Stimulated activated CD8-positive, alpha-beta memory T cell treated with anti-CD3 and anti-CD28 coated beads, Interleukin-15, amount 100 ng/mL, for 4 hours (primary cell): ENCODE measurements at places on chromosomes 12 and 14.

- DNase-seq = no peak
Measured at GRCh38 chr12:131511803-131512561, 198.9 kb upstream of the SFSWAP start.

GRCh38 chr12:124560146-124560890 is 7.1 kb downstream of the NCOR2 start:
- DNase-seq = no peak

DNA sequence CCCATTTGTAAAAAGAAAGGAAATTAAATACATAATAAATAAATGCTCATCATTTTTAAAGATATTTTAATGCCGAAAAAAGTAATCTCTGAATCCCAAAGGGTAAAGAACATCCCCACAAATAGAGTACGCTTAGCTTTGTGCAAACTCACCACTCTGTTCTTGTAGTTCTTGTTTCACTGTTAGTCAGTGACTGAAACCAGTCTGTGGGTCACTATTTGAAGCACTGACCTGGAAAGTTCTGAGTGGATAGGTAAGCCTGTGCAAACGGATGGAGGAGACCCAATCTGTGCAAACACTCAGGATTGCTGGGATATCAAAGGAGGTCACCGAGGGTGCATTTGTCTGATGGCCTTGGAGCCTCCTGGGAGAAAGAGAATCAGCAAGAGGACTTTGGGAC is 68.1 kb upstream of the TSPAN11 start:
- no peak for DNase-seq

DNA sequence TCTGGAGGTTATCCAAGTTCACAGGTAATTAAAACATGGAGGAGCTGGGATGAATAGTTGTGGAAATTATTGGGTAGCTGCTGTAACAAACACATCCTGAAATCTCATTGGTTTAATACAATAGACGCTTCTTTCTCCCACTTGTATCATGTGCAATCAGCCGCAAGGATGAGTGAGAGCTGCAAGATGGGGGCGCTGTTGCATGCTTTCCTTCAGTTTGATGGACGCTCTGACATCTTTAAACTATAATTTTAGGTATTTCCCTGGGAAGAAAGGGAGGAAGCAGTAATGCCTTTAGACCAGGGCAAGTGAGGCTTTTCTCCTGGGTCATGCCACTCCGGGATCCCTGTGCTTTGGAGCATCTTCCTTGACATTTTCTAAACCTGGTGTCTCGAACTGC is 178.7 kb downstream of the PAWR start:
- no peak for DNase-seq

DNA sequence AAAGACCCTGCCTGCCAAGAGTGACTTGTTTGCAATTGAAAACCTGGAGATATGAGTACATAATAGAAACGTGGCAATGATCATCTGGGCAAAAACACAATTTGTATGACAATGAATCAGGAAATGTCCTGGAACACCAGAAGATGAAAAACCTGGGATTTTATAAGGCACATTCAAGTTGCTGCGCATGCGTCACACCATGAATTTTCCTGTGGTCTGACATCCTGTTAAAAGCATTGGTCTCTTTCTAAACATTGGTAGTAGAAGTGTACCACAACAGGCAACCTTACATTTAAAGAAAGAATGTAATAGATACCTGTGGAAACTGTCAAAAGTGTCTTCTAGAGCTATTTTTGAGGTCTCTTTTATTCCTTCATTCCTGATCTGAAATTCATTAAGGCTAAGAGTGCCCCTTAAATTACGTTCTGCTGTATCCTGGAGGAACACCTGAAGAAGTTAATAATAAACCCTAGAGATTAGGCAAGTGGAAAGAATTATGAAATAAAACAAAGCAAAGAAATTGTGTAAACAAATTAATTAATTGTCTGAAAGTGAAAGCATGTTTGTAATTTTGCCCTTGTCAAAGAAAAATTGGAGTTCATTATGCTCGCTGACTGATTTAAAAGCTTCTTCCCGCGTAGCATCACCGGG is 676.5 kb downstream of the DIO2 start:
- DNase-seq = no peak

- DNase-seq = no peak
Measured at GRCh38 chr14:86221000-86221399, 691.1 kb downstream of the FLRT2 start.

DNA sequence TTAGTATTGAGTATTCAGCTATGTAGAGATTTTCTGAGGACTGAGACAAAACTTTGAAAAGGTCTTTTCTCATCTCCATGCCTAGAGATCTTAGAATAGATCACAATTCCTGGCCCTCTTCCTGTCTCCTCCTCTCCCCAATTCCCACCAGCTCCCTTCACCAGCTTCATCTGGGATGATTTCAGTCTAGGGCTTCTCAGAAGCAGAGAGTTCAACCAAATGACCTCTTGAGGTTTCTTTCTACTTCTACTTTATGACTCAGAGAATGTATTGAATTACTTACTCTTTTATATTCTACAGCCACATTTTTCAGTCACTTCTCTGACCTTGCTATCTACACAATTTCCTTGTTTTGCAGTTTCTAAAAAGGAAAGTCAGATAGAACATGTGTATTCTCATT is 19.4 kb upstream of the SNX6 start:
- DNase-seq = no peak

DNA sequence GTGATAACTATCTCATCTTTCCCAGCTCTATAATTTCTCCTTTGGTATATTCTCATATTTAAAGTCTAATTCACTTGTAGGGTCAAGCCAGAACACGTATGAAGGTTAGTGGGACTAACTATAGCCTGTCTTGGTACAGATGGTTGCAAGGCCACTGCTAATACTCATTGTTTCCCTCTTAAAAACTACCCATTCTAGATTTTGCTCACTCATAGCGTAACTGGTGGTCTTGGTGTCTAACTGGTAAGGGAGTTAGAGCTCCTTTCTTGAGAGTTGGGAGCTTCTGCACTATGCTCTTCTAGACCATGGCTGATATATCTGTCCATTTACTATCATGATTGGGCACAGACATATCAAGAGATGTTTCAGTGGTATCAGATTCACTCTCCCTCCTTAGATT is 8.8 kb downstream of the MGP start:
- no peak for DNase-seq

DNA sequence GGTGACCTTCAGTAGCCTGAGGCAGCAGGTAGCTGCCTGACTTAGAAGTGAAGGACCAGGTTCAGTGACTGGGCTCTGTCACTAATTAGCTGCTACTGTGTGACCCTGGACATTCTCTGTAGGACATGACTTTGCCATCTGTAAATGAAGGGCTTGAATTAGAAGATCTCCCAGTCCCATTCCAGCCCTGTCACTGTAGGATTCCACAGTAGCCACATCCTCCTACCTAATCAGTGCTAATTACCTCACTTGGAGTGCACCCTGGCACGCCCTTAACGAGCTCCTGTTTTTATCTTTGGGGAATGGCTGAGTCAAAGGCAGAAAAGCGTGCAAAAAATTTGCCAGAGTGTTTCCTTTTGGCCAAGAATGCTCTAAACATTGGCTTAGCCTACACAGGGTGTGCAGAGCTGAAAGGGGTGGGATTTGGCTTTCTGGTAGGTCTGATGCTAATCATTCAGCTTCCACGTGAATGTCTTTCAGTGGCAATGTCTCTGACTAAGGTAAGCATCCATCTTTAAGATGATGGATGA is 6.8 kb downstream of the NTF3 start:
- no peak for DNase-seq

GRCh38 chr12:131912518-131913274 is 16.4 kb upstream of the PUS1 start:
- no peak for DNase-seq

GRCh38 chr14:103867523-103867953 is 20.2 kb upstream of the PPP1R13B start:
- no peak for DNase-seq

GRCh38 chr12:88328090-88328489 is 186.0 kb downstream of the TMTC3 start:
- DNase-seq = no peak

DNA sequence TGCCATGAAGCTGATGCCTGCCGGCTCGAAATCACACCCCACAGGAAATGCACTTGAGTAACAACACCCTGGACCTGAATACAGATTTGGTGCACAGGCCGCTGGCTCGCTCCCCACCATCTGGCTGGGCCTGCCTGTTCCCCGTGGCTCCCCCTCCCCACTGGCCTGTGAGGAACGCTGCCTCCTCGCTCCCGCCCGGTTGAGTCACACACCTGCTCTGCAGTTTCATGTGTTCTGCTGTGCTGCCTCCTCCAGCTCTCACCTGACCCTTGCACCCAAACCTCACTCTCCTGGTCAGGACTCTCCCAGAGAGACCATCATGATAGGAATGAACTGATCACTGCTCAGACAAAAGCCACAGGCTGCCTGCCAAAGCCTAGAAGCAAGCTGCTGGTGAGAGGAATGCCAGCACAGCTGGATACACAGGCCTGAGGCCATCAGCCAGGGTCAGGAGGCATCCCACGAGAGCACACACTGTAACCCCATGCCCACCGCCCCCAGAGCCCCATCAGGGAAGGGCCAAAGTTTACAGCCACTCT is 3.8 kb upstream of the SIVA1 start:
- no peak for DNase-seq

- no peak for DNase-seq
Measured at GRCh38 chr12:59444932-59445331, 150.9 kb upstream of the SLC16A7 start.

- no peak for DNase-seq
Measured at GRCh38 chr12:94817695-94818075, 167.3 kb upstream of the TMCC3 start.

DNA sequence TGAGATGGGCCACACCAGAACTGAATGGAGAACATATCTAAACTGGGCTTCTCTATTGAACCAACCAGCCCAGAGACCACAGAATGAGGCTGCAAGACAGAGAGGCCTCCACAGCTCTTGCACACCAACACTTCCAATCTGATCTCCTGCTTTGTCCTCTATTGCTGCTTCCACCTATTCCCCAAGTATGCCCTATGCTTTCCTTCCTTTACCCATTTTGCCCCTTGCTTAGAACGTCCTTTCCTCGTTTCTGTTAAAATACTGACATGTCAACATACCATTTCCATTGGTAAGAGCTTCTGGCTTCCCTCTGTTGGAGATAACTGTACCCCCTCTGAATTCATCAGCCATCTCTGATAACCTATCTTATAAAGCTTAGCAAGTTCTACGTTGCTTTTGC is 2.8 kb downstream of the SLC2A13 start:
- DNase-seq = no peak

- no peak for DNase-seq
Measured at GRCh38 chr14:23933108-23933741, 20.3 kb upstream of the DHRS4 start.

- no peak for DNase-seq
Measured at GRCh38 chr12:40382217-40382616, 157.4 kb downstream of the LRRK2 start.

DNA sequence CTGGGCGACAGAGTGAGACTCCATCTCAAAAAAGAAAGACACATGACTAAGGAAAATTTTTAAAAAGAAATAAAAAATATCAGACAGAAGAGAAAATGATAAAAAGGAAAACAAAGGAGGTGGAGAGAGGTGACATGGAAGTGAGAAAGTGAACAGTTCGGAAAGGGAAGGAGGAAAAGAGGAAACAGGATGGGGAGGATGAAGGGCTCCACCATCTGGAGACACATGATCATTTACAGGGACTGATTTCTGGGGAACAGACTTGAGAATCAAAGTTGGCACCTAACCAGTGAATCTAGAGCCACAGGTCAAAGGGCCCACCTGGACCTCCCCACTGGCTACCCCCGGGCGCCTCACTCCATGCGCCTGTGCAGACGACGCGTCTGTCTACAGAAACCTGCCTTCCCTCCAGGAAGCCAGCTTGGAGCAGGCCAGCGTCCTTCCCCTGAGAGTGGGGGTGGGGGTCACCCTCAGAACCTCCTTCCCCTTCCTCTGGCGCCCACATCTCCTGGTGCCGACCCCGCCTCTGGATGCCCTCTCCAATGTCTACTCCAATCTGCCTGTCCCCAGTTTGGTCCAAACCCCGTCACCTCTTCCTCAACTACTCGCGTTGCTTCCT is 60.5 kb downstream of the AMN start:
- no peak for DNase-seq

DNA sequence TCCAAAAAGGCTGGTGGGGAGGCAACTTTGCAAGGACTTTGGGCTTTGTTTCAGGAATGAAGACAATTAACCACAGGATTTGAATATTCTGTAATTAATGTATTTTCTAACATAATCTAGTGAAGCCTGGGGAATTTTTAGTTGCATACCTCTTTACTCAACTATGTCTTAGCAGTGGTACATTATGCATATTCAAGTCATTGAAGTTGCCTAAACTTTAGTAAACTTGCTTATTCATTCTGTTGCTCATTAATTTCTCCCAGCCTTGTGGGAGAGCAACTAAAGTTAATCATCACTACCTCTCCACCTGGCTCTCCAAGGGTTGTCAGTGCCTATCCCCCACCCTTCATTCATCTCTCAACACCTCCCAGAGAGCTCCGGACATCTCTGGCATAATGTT is 54.2 kb downstream of the IFNG-AS1 start:
- DNase-seq = no peak

DNA sequence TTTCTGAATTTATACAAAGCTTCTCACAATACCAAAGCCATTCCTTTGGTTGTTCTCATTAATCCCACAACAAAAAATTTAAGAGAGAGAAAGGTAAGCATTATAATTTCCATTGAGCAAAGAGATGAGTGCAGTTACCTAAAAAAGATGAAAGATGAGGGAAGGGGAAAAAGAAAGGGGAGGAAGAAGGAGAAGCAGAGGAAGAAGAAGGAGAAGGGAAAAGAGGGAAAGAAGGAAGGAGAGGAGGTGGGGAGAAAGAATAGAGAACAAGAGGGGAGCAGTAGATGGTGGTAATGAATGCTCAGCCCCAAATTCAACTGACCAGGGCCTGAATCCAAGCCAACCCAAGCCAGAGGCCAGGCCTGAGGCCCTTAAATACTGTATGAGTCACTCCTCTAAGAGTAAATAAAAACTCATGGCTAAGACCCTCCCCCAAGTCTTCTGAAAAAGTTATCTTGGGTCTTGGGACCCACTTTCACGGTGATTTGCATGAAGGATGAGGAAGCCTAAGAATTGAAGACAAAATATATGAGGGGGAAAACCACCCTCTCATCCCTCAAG is 144.6 kb downstream of the ITPR2 start:
- no peak for DNase-seq

GRCh38 chr12:26455936-26456574 is 260.7 kb downstream of the SSPN start:
- DNase-seq = no peak

GRCh38 chr12:27276275-27276674 is 32.2 kb downstream of the STK38L start:
- no peak for DNase-seq

DNA sequence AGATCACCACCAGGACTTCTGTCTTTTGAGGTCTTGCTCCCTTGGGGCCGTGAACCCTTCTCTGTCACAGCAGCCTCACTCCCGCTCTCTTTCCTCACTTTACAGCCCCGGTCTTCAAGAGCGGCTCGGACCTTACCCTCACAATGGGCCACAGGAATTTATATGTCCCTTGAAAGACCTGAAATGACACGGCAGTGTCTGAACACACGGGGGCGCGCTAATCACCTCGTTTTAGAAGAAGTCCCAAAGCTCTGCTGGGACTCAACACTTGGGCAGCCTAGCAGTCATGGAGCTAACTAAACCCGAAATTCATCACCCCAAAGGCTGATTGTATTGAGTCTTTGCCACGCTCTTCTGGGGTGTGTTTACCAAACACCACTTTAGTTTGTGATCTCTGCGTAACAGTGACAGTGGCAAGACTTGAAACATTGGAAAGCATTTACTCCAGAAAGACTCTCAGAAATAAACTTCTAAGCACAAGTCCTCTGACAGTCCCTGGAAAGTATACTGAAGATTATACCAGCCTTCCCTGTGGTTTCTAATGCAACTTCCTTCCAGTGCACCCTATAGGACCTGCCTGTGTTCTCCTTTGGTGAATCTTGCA is 29.0 kb downstream of the SERPINA11 start:
- DNase-seq = peak; percentile 3
